Cerebellum (tissue), 4 donors: ENCODE measurements at places on chromosomes 5 and 9. TPM values are rescaled to one million over a fixed set of nuclear protein-coding genes. Genes with fewer than 3 reads are reported as not detected.

Gene SPINK4
- not detected for total RNA-seq

Gene TLR4
- 8.4 TPM for total RNA-seq

Gene PTPN3
- total RNA-seq = 3.4 TPM

Gene FBN2
- total RNA-seq = 20.1 TPM

Gene OR1Q1
- not detected for total RNA-seq

Gene IL12B
- not detected for total RNA-seq

Gene TLX3
- total RNA-seq = 5.2 TPM

Gene INSL4
- total RNA-seq = not detected

Gene TPPP
- 12.2 TPM for total RNA-seq

Gene HTR1A
- 5.0 TPM for total RNA-seq

DNA sequence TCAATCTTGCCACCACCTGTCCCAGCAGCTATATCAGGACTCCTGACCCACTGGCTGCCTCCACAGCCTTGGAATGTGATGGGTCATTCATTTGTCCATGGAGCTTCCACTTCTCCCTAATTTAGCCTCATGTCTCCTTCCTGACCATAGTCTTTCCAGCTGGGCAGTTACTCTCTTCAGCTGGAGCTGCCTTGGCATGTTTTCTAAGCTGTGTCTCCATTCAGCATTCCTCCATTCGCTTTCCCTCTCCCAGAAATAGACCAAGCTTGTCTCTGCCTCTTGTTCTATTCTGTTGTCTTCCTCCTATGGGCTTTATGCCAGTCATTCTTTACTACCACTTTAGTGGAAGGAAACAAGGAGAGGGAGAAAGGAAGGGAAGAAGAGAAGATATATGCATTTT lies 5.3 kb upstream of the CTXN3 start:
- DNase-seq = no peak

GRCh38 chr9:135925496-135926133 lies 18.3 kb upstream of the CAMSAP1 start:
- DNase-seq = no peak

GRCh38 chr5:94028001-94028400 lies 286.6 kb upstream of the POU5F2 start:
- DNase-seq = no peak

DNA sequence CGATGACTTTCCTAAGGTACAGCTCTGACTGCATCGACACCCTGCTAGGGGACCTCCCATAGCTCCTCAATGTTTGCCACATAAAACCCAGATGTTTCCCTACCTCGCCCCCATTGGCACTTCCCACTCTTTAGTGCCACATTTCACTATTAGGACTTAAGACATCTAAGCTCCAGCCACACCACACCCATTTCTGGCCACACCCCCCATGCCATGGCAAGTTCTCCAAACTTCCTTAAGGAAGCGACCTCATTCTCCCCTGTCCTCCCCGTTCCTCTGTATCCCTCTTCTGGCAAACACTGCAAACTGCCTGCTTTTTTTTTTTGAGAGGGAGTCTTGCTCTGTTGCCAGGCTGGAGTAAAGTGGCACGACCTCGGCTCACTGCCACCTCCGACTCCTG lies 62.9 kb downstream of the USP20 start:
- no peak for DNase-seq

- DNase-seq = no peak
Measured at GRCh38 chr9:92617195-92617813, 52.6 kb downstream of the IPPK start.

- DNase-seq = no peak
Measured at GRCh38 chr5:127101935-127102334, 28.6 kb upstream of the C5orf63 start.

GRCh38 chr5:107805824-107806223 lies 135.1 kb upstream of the EFNA5 start:
- DNase-seq = no peak

GRCh38 chr5:172777881-172778814 lies 7.2 kb upstream of the DUSP1 start:
- no peak for DNase-seq

DNA sequence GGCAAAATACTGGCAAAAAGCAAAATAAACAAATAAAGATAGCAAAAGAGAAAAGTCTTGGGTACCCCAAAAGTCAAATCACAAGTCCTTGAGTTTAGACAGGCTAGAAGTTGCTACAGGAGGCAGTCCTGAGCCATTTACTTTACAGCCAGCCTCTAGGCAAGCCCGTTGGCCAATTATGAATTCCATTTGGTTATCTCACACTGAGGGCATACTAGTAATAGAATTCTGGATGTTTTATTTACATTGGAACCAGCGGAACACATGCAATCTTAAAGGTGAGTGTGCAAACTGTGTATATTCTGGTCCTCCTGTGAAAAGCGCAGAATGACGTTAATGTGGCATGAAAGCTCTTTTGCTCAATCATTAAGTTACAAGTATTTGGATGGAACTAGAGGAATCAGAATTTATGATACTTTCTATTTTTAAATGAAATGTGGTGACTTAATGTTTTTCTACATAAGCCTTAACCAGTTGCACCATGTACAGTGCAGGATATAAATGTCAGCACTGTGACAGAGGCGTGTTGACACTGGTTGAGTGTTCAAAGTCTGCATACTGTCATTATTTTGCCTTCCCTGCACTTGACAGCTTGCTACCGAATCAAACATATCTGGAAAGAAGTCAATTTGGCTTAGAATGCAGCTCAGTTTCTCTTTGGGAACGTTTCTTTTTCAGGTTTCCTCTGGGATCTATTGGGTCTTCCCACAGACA lies 7.9 kb downstream of the GDNF start:
- DNase-seq = no peak

DNA sequence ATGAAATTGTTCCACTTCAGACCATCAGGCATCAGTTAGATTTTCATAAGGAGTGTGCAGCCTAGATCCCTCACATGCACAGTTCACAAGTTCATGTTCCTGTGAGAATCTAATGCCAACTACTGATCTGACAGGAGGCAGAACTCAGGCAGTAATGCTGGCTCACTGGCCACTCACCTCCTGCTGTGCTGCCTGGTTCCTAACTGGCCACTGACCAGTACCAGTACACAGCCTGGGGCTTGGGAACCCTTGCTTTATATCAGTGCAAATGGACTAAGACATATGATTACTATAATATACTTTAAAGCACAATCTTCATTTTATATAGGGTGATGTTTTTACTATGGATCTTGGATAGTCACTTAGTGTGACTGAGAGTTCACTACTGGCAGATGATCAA lies 259.2 kb downstream of the SLCO4C1 start:
- no peak for DNase-seq

DNA sequence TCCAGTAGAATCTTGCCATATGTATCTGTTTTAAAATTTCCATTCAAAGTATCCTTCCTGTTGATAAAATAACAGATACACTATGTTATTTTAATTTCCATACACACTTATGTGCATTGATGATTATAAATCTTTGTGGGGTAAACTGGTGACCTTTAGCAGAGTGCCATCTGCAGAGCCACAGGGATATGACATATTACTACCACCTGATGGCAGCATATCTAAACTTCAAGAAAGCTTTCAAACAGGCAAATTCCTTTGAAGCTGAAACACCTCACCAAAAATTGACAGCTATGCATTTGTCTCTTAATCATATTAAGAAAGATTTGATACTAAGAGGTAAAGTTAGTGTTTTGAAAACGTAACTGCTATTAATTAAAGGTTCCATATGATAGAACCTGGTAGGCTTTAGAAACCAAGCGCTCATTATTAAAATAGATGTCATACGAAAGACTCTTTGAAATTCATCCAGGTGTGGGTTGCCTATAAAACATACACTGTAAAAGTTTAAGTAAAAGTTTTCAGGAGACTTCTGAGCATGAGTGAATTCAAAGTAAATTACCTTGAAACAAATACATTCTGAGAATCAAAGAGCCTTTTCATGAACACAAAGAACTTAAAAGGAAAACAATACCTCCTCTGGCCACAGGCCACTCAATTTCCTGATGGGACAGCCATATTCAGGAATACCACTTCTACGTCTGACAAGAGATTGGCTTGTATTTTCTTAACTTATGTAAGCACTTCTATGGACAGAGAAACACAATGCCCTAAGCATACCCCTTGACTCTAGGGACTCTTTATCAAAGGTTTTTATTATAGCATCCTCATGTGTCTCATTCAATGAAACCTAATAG lies 93.3 kb downstream of the KIAA0825 start:
- peak; percentile 53 for DNase-seq

GRCh38 chr5:53479590-53480415 lies 626 bp upstream of the FST start:
- no peak for DNase-seq

DNA sequence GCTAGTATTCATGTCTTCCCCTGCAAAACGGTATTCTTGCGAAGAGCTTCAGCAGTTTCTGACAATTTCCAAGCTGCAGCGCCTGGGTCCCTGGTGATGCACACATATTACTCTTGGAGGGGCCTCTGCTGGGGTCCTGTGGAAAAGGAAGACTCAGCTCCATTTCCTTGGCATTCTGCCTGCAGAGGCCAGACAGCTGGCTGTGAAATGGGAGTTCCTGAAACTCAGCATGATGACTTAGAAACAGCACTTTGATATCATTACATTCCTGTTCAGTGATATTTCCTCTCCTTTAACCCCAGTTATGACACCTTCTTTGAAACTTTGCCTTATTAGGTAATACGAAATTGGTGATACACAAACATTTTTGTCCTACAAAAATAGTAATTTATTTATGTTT lies 98.5 kb downstream of the APBA1 start:
- no peak for DNase-seq
